Activated naive CD4-positive, alpha-beta T cell (primary cell): ENCODE measurements at places on chromosomes 2 and 18.

DNA sequence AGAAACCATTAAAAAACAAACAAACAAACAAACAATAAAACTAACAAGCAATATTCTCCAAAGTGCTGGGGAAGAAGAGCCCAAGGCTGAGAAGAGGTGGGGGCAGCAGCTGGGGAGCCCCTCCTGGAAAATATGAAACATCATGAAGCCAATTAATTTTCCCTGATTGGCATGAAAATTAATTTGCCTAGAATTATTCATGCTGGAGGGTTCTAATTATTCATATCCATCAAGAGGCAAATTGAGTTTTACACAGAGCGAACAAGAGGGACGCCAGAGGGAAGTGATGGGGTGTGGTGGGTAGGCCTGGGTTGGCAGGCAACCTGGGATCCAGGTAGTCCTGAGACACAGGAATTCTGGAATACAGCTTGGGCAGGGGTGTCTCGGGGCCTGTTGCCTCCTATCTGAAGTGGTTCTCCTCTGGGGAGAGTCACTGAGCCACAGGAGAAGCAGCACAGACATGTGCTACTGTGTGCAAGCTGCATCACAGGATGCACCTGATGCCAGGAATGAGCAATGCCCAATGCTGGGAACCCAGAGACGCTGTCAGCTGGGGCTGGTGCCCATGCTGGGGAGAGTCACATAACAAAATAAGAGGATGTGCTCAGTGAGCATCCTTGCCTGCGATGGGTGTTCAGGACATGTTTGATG lies 100.5 kb downstream of the TEX51 start:
- no peak for DNase-seq

- no peak for DNase-seq
Observed at GRCh38 chr2:232652505-232652851, 19.1 kb downstream of the EFHD1 start.

GRCh38 chr2:48454504-48454903 lies 75.5 kb upstream of the STON1 start:
- DNase-seq: no peak

DNA sequence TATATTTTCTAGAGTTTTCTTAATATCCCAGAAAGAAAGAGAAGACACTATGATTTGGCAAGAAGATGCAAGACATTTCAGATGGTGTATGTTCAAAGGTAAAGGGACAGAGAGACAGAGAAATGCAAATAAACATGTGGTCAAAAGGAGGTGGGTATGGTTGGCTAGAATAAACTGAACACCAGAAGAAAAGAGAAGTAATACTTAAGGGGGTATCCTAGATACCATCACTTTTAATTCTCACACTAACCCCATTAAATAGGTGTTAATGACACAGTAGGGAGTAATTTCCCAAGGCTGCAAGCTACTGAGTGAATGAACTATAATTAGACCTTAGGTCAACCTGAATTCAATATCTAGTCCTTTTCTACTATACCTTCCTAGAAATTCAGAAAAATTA lies 111.2 kb upstream of the CD226 start:
- DNase-seq: no peak

DNA sequence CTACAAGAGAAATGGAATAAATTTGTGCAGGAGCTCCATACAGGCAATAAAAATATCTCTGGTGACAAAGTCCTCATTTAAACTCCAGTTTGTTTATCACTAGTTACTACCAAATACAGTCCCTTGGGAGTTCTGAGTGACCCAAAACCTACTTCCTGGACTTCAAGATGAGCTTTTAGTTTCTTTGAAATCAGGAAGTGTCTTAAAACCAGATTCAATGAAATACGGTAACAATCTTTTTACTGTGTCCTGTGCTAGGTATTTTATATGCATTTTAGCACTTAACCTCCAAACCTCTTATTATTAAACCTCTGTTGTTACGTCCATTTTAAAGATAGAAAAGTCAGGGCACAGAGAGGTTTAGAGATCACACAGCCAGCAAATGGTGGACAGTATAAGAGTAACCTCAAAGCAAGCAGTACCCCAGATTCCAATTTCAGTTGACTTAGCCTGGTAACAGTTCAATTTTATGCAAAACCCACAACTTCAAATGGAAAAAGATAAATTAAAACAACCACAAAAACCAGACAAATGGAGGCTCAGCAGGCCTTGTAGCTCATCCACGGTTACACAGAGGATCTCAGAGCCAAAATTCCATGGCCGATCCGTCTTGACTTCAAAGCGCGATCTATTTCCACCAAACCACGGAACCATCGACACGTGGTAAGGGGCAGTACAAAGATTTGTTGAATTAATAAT lies 1.3 kb upstream of the KCMF1 start:
- no peak for DNase-seq

DNA sequence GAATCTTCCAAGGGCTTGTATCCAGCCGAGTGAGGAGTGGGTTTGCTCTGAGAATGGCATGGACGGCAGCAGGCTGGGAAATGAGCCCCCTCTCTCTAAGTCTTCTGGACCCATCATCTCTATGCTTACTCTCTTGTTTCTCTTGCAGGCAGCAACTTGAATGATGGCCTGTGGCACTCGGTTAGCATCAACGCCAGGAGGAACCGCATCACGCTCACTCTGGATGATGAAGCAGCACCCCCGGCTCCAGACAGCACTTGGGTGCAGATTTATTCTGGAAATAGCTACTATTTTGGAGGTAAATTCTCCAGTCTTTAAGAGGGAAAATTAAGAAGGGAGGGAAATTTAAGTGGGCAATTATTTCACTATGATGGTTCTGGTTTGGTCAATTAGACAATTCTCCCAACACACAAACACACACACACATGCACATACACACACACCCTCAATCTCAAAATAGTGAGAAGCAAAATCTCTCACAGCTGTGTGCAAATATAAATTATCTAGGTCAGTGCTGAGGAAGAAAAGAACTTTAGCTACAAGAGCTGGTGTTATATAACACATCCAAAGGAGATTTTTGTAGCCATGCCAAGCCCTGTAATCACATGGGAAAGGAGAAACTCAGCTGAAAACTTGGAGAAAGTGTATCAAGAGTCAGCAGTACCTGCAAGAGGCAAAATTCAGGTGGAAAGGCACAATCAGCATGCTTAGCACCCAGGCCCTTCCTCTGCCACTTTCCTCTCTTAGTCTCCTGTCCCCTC lies 499.2 kb downstream of the CNTNAP5 start:
- DNase-seq: no peak
